ENCODE measurements at places on chromosomes 13 and 19.

DNA sequence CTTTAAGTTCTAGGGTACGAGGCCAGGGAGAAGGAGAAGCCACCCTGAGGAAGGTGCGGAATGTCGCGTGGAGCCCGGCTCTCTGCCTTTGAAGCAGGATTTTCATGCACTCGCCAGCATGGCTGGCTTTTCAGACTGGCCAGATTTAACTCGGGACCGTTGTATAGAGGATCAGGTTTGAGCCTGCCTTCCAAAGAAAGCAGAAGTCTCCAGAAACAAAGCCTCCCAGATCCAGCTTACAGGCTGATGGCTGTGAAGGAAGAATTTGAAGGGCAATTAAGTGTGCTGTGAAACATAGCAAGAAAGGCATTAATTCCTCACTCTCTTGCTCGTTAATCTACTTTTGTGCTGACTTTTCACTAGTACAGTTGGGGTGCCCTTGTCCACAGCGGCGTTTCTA, 140.2 kb downstream of the SOX1 start:
- DNase-seq, result no peak

GRCh38 chr13:46571189-46571908, 18.4 kb downstream of the LRCH1 start:
- no peak for DNase-seq

GRCh38 chr13:79837741-79838450, 356.9 kb downstream of the NDFIP2 start:
- DNase-seq, result peak; percentile 54

- DNase-seq, result no peak
Measured at GRCh38 chr13:52195401-52195837, 36.0 kb upstream of the NEK3 start.

DNA sequence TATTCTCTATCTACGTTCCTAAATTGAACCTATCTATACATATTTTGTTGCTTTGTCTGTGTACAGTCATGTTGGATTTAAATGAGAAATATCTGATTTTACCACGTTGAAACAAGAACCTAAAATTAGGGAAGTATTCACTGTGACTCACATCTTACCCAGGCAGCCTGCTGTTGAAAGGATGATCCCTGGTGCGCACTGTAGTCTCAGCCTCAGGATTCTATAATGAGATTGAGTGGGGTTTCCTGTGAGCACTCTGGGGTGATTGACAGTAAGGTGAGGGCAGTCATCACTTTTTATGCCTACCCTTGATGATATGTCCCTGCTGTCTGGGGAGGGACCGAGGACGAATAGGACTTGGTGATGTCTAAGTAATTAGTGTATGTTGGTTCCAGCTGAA, 35.4 kb downstream of the PCCA start:
- peak; percentile 65 for DNase-seq

- no peak for DNase-seq
Measured at GRCh38 chr13:50250401-50250800, 235.2 kb downstream of the KCNRG start.

- no peak for DNase-seq
Measured at GRCh38 chr13:67635754-67636153, 405.6 kb upstream of the PCDH9 start.

GRCh38 chr13:39108783-39109182, 70.5 kb downstream of the NHLRC3 start:
- DNase-seq, result no peak

DNA sequence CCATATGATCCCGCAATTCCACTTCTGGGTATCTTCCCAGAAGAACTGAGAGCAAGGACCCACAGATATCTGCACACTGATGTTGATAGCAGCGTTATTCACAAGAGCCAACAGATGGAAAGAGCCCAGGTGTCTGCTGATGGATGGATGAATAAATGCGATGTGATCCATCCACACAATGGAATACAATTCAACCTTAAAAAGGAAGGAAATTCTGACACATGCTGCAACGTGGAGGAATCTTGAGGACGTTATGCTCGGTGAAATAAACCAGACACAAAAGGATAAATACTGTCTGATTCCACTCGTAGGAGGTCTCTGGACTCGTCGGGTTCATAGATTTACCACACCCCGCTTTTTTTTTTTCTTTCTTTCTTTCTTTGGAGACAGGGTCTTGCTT, 21.8 kb downstream of the ARHGEF18 start:
- DNase-seq, result no peak

DNA sequence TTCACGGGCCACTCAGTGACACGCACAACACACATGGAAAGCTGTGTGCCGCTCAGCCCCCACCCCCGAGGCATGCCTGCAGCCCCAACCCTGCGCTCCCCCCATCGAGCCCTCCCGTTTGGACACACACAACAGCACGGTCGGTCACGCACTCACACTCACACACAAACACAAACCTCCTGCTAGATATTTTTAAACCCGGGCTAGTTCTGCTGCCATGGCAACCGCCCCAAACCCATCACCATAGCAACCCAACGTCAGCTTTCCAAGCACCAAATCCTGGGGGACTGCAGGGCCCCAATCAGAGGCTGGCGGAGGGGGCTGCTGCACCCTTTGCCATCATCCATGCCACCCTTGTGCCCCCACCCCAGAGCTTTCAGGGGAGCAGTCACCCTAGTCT, 2.5 kb upstream of the NOVA2 start:
- DNase-seq, result no peak

- no peak for DNase-seq
Measured at GRCh38 chr13:40471911-40472310, 194.5 kb downstream of the FOXO1 start.

- no peak for DNase-seq
Measured at GRCh38 chr19:36128392-36128736, 11.5 kb upstream of the CAPNS1 start.

DNA sequence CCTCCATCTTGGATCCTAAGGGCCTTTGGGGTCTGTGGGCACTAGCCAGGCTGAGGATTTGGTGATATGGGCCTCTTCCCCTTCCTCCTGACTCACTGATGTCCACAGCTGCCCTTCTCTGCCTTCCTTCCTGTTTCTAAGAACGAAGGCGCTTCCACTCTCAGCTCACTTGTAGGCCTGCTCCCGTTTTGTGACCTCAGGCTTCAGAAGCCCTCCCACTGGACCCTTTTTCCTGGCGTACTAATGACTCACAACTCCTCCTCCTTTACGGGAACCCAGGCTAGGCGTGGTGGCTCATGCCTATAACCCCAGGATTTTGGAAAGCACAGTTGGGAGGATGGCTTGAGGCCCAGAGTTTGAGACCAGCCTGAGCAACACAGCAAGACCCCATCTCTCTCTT, 55.6 kb downstream of the TMED1 start:
- DNase-seq, result no peak

DNA sequence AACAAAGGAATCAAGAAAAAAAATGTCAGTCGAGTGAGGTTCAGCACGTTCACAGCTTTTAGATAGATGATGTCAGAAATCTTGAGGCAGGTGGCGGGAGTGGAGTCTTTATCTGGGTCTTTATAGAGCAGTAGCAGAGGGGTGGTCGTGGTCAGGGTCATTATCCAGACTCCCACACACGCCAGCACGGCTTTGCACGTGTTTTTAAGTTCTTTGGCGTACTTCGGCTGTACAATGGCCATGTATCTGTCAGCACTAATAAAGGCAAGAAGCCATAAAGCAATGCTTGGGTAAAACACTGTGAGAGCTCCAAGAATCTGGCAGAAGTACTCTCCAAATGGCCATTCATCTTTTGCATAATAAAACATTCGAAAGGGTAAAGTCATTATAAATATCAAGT, 2.9 kb downstream of the GPR18 start:
- no peak for DNase-seq

DNA sequence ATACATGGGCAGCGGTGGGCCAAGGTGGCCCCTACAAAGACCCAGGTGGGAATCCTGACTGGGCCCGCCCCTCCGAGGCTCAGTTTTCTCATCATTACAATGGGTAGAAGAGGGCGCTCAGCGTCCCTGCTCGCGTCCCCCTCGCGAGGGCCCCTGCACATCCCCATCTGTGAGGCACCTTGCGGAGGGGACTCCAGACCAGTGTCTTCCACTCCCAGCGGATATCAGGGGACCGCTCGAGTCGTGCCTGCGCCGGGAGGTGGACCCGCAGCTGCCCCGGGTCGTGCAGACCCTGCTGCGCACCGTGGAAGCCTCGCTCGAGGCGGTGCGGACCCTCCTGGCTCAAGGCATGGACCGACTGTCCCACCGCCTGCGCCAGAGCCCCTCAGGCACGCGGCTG, 15.3 kb upstream of the COLGALT1 start:
- DNase-seq, result no peak

DNA sequence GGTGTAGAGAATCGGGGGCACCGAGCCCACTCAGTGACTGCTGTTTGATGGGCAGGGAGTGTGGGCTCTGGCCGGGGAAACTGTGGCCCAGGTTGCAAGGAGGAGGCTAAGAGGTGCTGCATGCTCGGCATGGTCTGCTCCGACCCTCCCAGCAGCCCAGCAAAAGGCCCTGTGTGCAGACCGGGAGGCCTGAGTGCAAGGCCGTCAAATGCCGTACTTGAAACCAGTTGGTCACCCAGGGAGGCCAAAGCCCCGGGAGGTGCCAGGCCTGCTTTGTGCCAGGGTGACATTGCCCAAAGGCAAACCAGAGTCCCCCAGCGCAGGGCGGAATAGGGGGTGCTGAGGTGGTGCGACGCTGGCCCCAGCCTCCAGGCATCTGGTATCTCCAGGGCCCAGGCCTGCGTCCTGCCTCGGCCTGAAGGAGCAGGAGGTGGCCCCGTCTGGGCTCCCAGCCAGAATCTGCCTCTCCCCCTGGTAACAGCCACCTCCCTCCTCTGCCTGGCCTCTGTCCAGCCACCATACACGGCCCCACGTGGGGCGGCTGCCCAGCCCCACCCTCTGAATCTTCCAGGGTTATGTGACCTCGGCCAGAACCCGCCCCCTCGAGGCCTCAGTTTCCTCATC, 4.0 kb downstream of the PIK3R2 start:
- peak; percentile 95 for DNase-seq

DNA sequence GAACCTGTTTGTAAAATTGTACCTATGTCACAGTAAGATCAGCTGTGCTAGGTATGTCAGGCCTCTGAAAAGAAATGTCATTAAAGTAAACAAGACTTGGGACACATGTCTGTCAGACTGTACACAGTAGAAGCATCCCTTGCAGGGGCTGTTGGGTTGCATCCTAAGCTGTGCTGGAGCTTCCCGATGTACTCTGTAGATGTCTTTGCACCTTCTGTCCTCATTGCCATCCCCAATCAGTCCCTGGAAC, 48.7 kb upstream of the GPR183 start:
- DNase-seq, result no peak

- DNase-seq, result no peak
Measured at GRCh38 chr19:29516821-29517395, 8.9 kb upstream of the VSTM2B start.

GRCh38 chr19:38710928-38711725, 33.1 kb downstream of the CAPN12 start:
- DNase-seq, result no peak

DNA sequence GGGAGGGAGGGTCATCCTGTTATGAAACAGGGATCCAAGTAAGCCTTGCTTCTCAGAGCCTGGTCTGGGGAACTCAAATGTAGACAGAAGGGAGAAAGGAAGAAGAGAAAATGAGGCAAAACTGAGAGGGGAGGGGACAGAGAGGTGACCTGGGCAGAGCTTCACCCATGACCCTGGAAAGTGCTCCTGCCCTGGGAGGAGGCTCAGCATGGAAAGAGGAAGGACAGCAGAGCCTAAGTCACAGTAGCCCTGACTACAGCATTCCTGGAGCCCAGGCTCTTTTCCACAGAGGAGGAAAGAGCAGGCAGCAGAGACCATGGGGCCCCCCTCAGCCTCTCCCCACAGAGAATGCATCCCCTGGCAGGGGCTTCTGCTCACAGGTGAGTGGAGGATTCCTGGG, at the start of gene CEACAM3:
CEACAM3 (plus strand) TSS at position 226 of the 400 bp plus-strand sequence; CDS start at position 317, 91 bp downstream.
- no peak for DNase-seq

DNA sequence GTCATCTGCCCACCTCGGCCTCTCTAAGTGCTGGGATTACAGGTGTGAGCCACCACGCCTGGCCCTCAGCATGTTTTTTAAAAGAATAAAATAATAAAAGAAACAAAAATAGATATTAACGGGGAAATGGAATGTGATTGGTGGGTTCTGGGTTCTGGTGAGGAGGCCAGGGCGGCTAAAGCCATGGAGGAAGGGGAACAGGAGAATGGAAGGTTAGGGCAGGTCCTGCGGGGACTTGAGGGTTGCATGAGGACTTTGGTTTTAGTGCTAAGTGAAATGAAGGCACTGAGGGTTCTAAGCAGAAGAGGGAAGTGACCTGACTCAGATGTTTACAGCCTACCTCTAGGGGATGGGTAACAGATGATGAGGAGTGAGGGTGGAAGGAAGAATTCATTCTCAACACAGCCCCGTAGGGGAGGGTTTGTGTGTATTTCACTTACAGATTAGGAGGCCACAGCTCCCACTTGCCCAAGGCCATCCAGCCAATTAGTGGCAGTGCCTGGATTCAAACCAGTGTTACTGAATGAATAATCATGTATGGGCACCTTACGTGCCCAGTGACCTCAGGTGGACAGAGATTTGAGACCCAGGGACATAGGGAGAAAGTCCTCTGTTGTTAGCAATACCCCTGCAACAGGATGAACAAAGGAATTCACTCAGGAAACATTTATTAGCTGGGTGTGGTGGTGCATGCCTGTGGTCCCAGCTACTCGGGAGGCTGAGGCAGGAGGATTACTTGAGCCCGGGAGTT, 6.7 kb upstream of the MRPL4 start:
- DNase-seq, result no peak

GRCh38 chr19:40466985-40467734, at the start of gene SPTBN4:
SPTBN4 (plus strand) TSS chr19:40467001; CDS start chr19:40472622, 5,621 bp downstream.
- no peak for DNase-seq

GRCh38 chr13:93752541-93752940, 525.9 kb downstream of the GPC6 start:
- DNase-seq, result no peak

GRCh38 chr13:35621989-35622388, 145.5 kb upstream of the MAB21L1 start:
- peak; percentile 50 for DNase-seq

DNA sequence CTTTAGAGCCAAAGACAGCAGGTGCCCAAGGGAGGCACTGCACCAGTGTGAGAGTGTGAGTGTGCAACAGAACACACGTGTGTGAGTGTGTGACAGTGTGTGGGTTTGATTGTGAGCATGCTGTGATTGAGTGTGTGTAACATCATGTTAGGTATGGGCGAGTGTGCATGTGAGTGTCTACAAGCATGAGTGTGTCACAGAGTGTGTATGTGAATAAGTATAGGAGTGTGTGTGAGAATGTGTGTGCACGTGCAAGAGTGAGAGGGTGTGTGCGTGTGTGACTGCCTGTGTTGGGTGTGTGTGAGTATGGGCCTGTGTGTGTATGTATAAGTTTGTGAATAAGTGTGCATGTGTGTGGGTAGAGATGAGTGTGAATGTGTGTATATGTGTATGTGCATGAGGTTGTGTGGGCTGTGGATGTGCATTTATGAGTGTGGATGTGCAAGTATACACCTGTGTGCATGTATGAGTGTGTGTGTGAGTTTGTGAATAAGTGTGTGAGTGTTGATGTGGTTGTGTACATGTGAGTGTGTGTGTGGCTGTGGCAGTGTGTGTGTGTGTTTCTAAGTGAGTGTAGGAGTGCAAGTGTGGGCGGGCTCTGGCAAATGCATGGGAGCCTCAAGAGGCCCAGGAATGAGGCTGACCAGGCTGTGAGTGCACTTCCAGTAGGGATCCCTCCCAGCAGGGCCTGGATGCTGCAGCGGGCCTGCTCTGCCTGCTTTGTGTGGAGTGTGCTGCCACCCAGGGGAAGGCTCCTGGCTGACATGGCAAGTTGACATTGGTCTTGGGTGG, 198.4 kb downstream of the COL4A1 start:
- peak; percentile 51 for DNase-seq

Measured in OCI-M1 (cell line).